ENCODE measurements at places on chromosomes 2 and 18. TPM values are rescaled to one million over a fixed set of nuclear protein-coding genes. Genes with fewer than 3 reads are reported as not detected.

SERPINB5 gene
- 0.08 TPM for total RNA-seq

C2orf66 gene
- 0.06 TPM for total RNA-seq

RGPD6 gene
- 7.3 TPM for total RNA-seq

MYO5B gene
- total RNA-seq, result 10.0 TPM

TMEM17 gene
- total RNA-seq, result 5.4 TPM

HOXD10 gene
- total RNA-seq, result 6.8 TPM

GPR45 gene
- not detected for total RNA-seq

ACTG2 gene
- total RNA-seq, result not detected

NAT8 gene
- not detected for total RNA-seq

GPR35 gene
- 0.97 TPM for total RNA-seq

ZC3H8 gene
- 15.1 TPM for total RNA-seq

TGIF1 gene
- total RNA-seq, result 166 TPM

CIB4 gene
- 0.34 TPM for total RNA-seq

KCNG2 gene
- not detected for total RNA-seq

SPDYA gene
- total RNA-seq, result 0.32 TPM

GRHL1 gene
- total RNA-seq, result 1.2 TPM

HOXD3 gene
- 0.20 TPM for total RNA-seq

MATN3 gene
- total RNA-seq, result 13.5 TPM

CFC1 gene
- total RNA-seq, result not detected

KCNF1 gene
- 21.8 TPM for total RNA-seq

PKDCC gene
- total RNA-seq, result 17.1 TPM

TMEM169 gene
- 0.18 TPM for total RNA-seq

HOXD13 gene
- 0.23 TPM for total RNA-seq

MYL1 gene
- not detected for total RNA-seq

NYAP2 gene
- not detected for total RNA-seq

CYP26B1 gene
- 18.3 TPM for total RNA-seq

EIF5B gene
- 59.5 TPM for total RNA-seq

CCDC138 gene
- total RNA-seq, result 8.1 TPM

RTP5 gene
- total RNA-seq, result not detected

Measured in A549 treated with CORT108297 at 1 μM for 4 hours (cell line).